Stimulated activated CD4-positive, alpha-beta T cell treated with anti-CD3 and anti-CD28 coated beads, Interleukin-15, amount 100 ng/mL, for 1 hour (primary cell): ENCODE measurements at places on chromosomes 5 and 9.

DNA sequence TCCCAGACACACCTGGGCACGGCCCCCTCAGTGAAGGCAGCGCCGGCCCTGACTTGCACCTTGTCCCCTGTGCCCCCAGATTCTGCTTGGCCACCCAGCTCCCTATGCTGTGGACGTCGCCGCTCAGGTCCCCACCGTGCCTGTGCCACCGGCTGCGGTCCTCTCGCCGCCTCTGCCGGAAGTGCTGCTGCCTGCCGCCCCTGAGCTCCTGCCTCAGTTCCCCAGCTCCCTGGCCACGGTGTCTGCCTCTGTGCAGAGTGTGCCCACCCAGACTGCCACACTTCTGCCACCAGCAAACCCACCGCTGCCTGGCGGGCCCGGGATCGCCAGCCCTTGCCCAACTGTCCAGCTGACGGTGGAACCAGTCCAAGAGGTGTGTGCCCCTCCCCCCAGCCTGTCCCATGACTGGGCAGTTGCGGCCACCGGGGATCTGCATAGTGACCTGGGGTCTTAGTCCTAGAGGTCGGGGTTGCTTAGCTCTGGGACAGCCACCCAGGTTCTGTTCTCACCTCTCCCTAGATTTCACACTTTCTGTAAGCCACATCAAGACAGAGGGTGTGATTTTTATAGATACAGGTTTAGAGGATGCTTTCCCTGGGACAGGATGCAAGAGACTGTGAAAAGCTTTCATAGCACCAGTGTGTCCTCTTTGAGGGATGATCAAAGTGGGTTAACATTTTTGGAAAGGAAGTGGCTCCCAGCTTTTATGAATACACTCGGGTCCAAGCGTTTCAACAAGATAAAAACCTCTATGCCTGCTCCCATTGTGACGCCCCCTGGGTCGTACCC, 78.0 kb downstream of the WNK2 start:
- no peak for DNase-seq

- DNase-seq, result no peak
These were observed 32.6 kb downstream of the SLC35D2 start for GRCh38 chr9:96350866-96351265.

DNA sequence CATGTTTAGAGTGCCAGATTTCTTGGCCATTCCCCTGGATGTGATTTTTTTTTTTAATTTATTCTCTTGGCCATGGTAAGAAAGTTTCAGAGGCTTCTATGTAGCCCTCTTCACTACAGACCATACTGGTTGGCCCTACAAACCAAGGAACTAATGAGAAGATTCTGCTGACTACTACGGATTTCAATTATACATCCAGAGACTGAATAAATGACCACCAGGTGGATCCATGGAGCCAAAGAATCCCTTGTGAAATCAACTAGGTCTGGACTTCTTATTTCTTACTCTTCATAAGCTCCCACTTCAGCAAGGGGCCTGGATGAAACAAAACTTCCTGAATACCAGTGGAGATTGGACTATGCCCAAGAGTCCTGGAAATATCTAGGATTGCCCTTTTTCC, 27.6 kb downstream of the ZNF622 start:
- no peak for DNase-seq

GRCh38 chr9:34254141-34254913, 74.7 kb downstream of the KIF24 start:
- DNase-seq, result no peak
